ENCODE measurements at places on chromosomes 5 and 9. TPM values are rescaled to one million over a fixed set of nuclear protein-coding genes. Genes with fewer than 3 reads are reported as not detected.

DNA sequence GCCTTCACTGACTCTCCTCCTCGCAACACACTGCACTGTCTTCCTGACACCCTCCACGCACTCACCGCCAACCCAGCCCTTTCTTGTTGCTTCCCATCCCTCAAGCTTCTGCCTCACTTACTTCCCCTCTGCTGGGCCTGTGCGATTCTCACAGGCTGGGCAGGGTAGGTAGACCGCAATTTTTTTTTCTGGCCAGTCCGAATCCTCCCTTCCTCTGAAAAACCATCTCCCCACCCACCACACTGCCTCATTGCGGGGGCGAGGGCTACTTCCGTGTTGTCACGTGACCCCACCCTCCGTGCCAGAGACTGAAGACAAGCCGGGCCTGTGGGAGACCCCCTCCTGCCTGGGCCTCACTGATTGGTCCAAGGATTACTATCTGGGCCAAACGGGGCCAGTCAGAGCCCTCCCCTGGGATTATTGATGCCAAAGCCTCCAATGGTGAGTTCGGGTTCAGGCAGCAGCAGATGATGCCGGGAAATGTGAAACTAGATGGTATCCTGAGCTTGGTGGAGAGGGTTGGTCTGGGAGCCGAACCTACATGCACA lies 73.1 kb downstream of the STK10 start:
- peak; percentile 91 for DNase-seq

DNA sequence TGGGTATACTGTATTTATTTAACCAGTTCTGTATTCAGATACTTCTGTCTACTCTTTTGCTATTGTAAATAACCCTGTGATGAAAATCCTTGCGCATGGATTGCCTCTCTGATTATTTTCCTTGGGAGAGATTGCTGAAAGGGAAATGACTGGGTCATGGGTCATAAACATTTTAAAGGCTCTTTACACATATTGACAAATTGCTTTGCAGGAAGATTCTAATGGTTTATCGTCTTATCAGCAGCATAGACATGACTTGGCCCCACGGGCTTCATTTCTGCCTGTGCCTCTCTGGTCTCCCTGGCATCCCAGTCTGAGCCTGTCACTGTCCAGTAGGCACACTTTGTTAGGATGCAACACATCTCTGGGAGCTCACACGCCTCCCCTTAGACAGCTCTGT lies 52.3 kb downstream of the RGS3 start:
- no peak for DNase-seq

CNTFR gene
- not detected for total RNA-seq

CEL gene
- total RNA-seq, result 2.3 TPM

SCGB3A2 gene
- total RNA-seq, result not detected

FBN2 gene
- not detected for total RNA-seq

BNC2 gene
- not detected for total RNA-seq
